Frontal cortex (tissue), 4 donors: ENCODE measurements at places on chromosomes 3 and 15.

DNA sequence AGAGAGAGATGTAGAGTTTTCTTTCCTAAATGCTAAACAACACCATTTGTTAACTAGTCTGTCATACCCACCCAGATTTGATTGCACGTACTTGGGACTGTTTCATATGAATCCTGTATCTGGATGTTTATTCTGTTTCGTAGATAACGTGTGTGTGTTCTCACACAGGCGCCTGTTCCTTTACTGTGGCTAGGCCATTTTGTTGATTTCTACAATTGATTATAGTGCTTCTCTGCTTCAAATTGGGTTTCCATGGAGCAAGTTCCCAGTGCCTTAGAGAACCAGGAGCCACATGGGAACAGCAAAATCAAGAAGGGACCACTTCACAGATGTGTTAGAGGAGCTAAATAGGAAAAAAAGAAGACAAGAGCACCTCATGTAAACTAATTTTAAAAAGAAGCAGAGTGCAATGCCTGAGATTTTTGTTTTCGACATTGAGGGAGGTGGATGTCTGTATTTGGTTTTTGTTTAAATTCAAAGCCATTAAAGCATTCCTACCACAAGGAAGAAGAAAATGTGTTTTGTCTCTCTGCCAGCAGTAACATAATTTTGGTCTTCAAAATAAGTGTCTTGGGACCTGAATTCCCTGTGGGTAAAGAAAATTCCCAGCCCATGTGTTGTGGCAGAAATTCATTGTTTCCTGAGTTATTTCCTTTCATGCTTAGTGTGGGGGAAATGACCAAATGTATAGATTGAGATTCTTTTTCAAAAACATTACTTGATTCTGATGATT is 424.0 kb upstream of the C2CD4B start:
- no peak for DNase-seq

GRCh38 chr3:45933591-45933990 is 9.7 kb upstream of the CXCR6 start:
- DNase-seq: no peak

- no peak for DNase-seq
Measured at GRCh38 chr3:169022457-169022856, 641.1 kb downstream of the MECOM start.

- DNase-seq: no peak
Measured at GRCh38 chr15:68010361-68011153, 43.6 kb upstream of the PIAS1 start.

DNA sequence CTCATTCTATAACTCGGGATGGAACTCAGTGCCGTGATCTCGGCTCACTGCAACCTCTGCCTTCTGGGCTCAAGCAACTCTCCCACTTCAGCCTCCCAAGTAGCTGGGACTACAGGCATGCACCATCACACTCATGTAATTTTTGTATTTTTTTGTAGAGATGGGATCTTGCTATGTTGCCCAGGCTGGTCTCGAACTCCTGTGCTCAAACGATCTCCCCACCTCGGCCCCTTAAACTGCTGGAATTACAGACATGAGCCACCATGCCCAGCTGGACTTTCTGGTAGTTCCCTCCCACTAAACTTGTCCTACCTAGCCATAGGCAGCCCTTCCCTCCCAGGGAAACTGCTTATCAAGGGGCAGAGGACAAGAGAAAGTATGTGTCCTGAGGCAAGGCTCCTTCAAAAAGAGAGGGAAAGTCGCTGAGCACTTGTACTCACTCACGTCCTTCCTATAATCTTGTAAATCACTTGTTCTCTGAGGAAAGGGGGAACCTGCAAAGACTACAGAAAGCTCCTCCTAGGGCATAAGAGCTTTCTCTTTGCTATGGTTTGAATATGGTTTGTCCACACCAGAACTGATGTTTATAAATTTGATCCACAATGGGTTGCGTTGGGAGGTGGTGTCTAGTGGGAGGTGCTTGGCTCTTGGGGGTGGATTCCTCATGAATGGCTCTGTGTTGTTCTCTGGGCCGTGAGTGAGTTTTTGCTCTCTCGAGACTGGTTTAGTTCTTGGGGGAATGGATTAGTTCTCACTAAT is 13.6 kb upstream of the TBL1XR1 start:
- DNase-seq: no peak

- no peak for DNase-seq
Measured at GRCh38 chr3:161413127-161413854, 42.0 kb upstream of the SPTSSB start.

DNA sequence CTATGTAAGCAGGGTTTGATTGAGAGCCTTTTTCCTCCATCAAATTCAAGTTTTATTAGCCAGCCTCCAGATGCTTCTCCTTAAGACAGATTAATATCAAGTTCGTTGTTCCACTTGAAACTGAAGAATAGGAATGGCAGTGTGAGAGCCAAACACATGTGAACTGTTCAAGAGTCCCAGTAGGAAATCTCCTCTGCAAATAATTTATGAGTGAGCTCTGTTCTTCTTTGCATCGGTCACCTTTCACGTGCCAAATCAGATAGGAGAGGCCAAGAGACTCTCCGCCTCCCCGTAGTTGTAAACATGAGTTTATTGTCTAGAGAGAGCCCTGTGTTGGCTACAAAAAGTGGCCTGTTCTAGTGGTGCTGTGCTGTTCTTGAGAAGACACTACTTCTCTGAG is 372.1 kb upstream of the NR2F2 start:
- no peak for DNase-seq

DNA sequence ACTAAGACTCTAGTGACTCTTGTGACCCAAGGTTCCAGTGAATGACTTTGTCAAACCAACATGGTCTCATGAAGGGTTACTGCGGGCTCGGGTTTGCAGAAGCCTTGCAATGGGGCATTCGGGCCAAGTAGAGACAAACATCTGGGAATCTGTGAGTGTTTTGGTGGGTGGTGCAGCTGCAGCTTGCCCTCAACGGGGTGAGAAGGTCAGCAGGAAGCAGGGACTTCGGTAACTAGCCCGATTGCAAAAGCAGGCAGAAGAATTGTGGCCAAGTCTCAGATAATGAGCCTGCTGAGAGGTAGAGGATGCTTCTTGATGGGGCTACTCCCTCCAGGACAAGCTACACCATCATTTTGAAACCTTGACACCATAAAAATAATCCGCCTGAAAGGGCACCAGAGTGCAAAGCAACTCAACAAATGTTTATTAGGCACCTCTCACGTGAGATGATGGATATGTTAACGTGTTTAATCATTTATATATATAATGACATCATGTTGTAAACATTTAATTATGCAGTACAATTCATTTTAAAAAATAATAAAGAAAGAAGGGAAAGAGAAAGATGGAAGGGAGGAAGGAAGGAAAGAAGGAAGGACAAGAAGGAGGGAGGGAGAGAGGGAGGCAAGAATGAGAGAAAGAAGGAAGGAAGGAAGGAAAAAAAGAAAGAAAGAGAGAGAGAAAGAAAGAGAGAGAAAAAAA is 263.9 kb upstream of the IGF1R start:
- DNase-seq: no peak

- no peak for DNase-seq
Measured at GRCh38 chr15:88491158-88491557, 23.6 kb downstream of the MRPS11 start.

DNA sequence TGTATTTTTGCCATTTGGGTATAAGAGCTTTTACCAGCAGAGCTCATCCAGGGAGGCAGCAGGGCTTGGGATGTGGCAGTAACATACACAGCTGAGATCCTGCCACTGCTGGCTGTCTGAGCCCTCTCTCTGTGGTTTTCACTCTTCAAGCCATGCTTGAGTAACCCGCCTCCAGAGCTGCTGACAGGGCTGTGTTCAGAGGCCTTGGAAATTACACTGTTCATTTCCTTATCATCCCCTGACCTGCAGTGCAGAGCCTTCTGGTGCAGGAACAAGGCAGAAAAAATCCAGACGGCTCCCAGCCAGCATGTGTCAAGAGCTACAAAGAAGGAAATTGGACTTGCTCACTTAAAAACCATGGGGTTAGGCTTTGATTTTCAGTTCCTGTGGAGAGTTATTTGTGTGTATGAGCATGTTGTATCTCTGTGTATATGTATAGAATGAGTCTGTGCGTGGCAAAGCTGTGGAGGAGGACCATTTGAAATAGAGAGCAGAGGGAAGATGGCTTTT is 47.0 kb downstream of the ZNF609 start:
- peak; percentile 25 for DNase-seq

DNA sequence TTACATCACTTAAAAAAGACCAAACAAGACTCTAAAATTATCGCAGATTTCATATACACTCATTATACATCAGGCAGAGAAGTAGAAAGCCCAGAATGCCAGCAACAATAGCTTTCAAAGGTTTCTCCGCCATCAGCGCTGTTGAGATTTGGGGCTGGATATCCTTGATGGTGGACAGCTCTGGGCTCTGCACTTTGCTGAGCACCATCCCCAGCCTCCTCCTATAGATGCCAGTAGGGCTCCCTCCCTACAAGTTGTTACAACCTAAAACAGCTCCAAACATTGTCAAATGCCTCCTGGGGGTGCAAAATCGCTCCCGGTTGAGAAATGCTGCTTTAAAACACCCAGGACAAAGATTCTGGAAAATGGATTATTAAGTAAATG is 73.5 kb downstream of the ATP10A start:
- DNase-seq: no peak

DNA sequence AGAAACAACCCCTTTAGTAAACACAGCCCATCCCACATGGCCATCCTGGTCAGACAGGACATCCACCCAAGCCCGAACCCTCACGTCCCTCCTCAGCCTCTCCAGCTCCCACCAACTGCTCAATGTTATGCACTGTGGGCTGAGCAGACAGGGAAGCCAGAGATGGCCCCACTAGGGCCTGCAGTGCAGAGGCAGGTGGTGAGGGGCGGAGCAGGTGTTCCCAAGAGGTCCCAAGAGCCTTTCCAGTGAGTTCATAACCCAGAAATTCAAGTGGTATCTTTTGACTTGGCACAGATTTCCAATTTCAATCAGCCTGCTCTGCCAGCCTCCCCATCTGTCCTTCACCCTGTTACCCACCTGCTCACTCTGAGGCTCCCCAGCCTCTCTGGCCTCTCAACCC is 130.3 kb downstream of the LIPC start:
- no peak for DNase-seq

DNA sequence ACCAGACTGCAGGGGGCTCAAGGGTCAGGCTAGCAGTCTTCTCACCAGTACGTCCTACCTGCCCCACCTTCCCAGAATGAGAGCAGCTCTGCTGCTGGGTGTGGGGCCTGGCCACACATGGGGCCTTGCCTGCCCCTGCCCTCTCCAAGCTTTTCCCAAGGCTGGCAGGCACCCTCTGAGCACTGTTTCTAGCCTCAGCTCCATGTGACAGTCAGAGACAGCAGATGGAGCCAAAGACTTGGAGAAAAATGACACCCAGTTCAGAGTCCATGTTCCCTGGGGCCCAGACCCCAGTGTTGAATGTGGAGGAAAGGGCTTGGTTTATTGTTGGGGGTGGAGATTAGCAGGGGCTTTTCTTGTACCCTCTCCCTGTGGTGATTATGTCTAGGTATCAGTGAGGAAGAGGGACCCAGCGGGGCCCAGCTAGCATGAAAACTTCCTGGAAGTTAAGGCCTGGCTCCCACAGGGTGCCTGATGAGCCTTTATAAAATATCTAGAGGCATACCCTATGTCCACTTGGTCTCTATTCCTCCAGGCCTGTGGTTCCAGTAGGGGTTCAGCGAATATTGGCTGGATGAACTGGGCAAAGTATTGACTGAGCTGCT is 153.8 kb downstream of the EEFSEC start:
- no peak for DNase-seq

GRCh38 chr15:67358812-67359211 is 104.2 kb downstream of the IQCH start:
- DNase-seq: no peak

GRCh38 chr3:157408499-157409149 is 28.0 kb upstream of the PTX3 start:
- no peak for DNase-seq

DNA sequence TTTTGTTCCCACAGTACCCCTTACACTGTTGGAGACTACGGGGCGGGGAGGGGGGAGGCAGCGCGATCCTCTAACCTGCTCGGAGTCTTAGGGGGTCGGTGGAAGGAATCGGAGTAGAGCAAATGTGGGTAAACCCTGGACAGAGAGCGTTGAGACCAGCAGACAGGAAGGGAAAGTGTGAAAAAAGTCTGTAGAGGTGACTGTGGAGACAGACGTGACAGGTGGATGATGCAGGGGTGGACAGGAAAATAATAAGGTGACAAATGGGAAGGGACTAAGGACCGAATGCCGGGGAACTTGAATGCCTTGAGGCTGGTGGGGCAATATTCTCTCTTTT is 424 bp downstream of the EAF2 start:
- DNase-seq: peak; percentile 8

DNA sequence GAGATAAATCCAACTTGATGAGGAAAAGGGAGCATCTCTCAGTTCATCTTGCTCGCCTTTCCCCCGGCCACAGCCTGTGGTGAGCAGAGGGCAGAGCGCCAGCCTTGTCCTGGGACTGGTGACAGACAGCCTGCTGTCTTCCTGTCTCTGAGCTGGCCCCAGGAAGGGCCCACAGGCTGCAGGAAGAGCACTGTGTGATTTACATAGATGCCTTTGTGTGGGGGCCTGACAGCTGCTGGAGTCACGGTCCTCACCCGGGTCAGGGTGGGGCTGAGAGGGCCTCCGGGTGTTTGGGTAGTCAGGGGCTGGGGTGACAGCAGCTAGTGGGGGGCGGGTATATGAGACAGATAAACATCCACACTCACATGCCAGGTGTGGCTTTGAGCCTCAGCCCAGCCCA is 29.3 kb downstream of the PLA2G4D start:
- DNase-seq: no peak
